ENCODE measurements at places on chromosomes 6 and 20.
A peak's percentile ranks its signal among the peaks of the same experiment; 100 is the strongest.

DNA sequence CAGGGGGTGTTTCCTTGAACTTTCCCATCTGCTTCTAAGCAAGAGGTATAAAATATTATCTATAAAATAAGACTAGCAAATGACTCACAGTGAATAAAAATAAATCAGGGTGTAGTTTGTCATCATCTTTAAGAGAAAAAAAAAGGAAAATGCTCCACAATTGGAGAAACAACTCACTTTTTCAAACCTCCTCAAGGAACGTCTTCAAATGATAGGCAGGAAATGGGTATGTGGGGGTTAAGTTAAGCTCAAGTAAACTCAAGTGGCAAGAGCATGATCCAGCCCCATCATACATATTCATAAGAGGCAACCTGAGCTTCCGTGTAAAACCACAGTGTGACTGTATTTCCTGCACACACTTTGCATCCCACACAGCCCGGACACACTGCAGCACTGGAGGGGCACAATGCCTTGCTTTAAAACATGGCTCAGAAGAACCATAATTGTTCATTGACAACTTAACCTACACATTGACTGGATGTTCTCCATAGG, 58.5 kb upstream of the CEP85L start:
- peak; percentile 34 for DNase-seq

DNA sequence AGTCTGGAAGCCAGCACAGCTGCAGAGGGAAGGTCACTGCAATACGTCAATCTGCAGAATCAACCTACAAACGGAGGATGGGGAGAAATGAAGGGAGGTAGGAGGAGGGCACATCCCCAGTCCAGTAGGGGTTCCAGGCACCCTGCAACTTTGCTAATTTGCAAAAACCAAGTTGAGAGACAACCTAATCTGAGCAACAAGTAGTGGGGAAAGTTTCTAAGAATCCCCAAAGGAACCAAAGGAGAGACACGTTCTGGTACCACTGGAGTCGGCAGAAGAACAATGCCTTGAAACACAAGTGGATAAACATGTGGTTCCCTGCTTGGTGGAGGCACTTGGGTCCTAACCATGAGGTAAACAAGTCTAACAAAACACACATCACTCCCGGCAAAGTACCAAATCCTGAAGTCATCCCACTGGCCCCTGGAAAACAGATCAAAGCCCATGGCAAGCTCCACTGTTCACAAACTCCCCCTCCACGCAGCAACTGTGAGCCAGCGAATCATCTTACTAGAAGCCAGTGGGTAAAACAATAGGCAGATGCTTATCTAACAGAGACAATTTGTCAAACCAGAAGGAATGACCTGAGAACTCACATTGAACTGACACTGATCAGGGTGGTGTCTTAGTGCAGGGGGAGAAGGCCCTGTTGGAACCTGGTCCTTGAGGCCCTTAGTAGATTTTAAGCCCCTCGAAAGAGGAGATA, 4.7 kb downstream of the MRPS18A start:
- no peak for DNase-seq

DNA sequence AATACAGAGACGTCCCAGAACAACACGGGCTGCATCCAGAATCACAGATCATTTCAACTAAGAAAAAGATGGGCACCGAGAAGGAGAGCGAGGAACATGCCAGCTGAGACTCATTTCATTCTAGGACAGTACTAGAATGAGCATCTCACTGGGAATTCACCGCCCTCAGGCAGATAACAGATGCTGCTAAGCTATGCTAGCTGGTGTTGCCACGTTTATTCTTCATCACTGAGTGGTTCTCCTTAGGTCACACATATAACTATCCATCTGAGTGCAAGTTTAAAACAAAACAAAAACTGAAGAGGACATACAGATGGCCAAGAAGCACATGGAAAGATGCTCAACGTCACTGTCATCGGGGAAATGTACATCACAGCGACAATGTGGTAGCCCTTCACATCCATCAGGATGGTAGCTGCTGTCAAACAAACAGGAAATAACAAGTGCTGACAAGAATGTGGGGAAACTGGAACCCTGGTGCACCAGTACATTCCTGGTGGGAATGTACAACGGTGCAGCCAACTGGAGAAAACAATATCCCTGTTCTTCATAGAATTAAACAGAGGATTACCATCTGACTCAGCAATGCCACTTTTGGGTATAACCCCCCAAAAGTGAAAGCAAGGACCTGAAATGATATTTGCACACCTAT, 97.6 kb downstream of the SLC22A23 start:
- DNase-seq: no peak

DNA sequence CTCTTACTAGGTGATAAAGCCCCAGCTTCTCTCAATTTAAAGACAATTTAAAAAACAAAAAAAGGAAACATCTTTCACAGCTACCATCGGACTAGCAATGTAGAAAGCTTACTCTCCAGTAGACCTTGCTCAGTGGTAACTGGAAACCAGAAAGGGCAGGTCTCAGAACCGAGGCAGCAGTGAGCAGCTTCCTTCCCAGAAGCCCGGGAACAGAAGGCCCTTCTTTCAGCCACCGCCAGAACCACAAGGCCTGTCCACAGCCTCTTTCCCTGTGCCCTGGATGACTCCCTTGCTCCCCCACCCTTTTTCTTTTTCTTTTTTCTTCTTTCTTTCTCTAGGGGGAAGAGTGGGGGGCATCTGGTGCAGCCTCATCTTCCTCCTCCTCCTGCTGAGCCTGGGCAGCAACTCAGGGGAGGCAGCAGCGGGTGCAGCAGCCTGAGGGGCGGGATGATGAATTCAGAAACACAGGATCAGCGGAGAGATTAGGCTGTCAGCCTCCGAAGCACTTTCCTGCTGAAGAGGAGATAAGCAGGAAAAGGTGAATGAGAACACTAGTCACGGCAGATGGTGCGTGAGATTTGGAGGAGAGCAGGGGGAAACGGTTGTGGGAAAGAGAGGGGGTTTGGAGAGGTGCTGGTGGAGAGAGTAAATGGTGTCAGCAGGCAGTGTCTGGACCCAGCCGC, 158.5 kb downstream of the ID4 start:
- DNase-seq: no peak

DNA sequence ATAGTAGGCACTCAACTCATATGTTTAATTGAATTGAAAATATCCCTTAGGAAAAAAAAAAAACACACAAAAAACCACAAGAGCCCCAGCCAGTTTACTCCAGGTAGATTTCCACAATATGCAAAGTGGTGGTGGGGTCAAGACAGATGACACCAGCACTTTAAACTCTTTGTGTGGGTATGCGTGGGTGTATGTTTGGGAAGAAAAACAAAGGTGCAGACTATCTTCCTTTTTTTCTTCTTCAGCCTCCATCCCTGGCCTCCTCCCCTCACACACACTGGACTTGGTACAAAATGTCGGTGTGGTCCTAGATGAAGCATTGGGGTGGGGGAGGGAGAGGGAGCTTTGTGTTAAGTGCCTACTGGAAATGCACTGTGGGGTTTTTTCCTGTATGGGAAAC, 42.2 kb upstream of the CDKAL1 start:
- DNase-seq: no peak

DNA sequence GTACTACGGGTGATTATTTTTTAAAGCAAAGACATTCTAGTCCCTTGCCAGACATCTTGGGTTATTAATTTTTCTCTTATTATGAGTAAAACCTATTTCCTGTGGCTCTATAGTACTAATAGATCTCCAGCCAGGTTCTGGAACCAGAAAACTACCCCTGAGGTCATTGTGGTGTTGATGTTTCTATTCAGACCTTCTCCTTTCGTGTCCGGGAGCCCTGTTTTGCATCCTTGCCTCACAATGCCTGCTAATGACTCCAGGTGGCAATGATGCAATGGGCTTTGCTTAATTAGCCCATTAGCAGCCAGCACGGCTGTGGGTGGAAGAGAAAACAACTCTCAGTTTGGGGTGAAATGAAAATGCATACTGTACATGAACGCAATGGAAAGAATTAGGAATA, 62.9 kb upstream of the ARG1 start:
- no peak for DNase-seq

GRCh38 chr6:128284128-128284527, 236.3 kb downstream of the PTPRK start:
- no peak for DNase-seq

DNA sequence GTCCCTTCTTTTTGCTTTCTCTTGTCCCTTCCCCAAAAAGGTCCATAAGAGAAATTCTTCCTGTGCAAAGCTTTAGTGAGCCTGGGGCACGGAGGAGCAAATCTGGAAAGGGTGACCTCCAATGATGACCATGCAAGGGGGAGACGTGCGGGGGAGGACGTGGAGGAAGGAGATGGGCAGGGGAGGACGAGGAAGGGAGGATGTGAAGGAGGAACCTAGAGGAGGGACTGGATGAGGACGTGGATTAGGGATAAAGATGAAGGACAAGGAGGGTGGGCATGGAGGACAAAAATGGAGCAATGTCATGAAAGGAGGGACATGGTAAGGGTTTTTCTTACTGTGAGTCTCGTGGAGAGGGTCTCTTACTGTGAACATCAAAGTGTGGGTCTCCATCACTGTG, 139.5 kb downstream of the ERMARD start:
- no peak for DNase-seq

GRCh38 chr20:37299718-37300528, 10.5 kb downstream of the MANBAL start:
- DNase-seq: no peak

DNA sequence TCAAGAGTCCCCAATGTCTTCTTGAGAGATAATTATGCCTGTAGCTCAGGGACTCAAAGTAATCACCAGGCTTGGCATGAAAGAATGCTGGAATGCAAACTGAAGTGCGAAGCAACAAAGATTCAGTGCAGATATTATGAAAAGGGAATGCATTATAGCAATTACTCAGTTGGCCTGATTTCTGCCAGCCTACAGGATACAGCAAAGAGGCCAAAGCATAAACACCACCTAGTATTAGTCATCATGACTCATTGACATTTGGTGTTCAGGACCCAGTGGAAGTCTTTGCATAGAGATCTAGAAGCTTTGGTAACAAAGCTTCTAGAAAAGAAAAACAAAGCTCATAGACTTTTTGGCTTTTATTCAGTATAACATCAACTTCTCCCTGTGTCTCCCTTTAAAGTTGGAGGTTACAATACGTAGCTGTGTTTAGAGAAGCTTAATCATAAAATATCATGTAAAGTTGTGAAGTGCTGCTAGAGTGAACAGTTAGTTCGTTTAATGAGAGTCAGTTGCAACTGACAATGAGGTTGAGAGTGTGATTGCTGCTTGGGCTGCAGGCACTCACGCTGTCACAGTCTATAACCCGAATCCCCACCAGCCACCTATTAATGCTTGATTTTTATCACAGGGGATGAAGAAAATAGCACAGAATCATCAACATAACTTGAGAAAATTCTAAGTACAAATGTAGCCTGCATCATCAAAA, 932.7 kb downstream of the TFAP2A start:
- no peak for DNase-seq

- no peak for DNase-seq
These were observed 520.2 kb downstream of the DOK5 start for GRCh38 chr20:54995553-54995952.

GRCh38 chr6:142372348-142372747, 70.5 kb downstream of the ADGRG6 start:
- no peak for DNase-seq

DNA sequence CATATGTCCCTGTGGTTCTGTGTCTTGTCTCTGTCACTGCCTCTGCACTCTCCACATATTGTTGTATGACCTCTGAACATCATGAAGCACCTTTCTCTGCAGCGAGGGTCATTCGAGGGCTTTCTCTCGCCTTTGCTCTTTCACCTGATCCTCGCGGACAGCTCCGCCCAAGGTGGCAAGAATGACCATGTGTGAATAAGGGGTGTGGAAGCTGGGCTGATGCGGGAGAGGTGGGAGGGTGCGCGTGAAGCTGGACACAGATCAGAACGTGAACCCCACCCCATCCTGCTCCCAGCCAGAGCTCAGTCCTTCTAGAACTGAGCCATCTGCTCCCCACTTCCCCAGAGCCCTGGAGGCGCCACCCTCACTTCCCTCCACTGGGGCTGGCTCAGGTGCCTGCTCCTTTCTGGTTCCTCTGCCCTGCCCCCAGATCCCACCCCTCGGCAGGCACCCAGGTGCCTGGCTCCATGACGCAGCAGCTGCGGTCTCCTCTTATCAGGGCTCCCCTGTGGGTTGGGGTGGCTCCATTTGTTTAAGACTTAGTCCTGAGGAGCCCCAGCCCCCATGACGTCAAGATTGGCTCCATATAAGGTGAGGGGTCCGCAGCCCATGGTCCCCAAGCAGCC, at the start of gene MUCL3:
Gene MUCL3, plus strand, starts transcription at position 613 of the 626 bp plus-strand sequence. CDS start 27 bp downstream, outside the sequence.
- DNase-seq: no peak

- DNase-seq: no peak
These were observed 97.4 kb downstream of the PDSS2 start for GRCh38 chr6:107361753-107362604.

DNA sequence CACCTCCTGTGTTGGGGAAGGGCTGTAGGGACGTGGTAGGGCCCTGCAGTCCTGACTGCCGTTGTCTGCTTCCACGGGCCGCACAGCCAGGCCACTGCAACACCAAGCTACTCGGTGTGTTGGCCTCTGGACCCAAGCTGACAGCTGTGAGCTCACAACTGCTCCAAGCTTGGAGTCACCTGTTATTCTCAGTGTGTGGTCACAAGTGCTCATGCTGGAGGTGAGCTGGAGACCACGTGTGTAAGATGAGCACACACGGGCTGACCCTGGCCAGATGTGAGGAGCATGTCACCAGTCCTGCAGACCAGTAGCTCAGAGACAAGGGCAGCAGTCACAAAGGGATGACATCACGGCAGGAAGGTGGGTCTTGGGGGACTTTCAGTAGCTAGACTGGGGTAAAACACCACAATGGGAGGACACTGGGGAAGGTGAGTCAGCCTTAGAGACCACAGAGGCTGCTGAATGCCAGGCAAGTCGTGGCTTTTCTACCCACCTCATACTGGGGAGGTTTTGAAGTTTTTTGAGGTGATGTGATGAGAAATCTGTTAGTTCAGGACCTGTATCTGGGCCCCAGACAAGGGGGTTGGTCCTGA, 87.3 kb downstream of the FAM120B start:
- no peak for DNase-seq

- no peak for DNase-seq
These were observed 537.6 kb downstream of the HDGFL1 start for GRCh38 chr6:23106951-23107350.

DNA sequence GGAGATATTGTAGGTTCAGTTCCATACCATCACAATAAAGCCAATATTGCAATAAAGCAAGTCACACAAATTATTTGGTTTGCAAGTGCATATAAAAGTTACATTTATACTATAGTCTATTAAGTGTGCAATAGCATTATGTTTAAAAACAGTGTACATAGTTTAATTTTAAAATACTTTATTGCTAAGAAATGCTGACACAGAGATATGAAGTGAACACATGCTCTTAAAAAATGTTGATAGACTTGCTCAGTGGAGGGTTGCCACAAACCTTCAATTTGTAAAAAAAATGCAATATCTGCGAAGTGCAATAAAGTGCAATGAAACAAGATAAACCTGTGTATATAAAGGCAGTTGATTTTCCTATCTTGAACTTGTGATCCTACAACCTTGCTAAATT, 161.5 kb downstream of the PRDM13 start:
- DNase-seq: no peak

- no peak for DNase-seq
These were observed 137.8 kb upstream of the PHACTR1 start for GRCh38 chr6:12578751-12579150.

Measured in NCI-H1436 treated with DMSO at 0.1 percent for 48 hours (cell line).